ENCODE measurements at places on chromosomes 12 and 14.

GRCh38 chr12:89212339-89212771 is 139.9 kb downstream of the DUSP6 start:
- DNase-seq = peak; percentile 54

GRCh38 chr14:77589099-77589498 is 27.3 kb downstream of the SPTLC2 start:
- DNase-seq = no peak

GRCh38 chr12:46449316-46449715 is 76.7 kb upstream of the SLC38A2 start:
- no peak for DNase-seq

GRCh38 chr14:89753828-89754412 is 200.6 kb downstream of the EFCAB11 start:
- no peak for DNase-seq

GRCh38 chr14:64191756-64192155 is 102.4 kb downstream of the ESR2 start:
- DNase-seq = no peak

- DNase-seq = no peak
Observed at GRCh38 chr12:116091579-116091978, 185.9 kb downstream of the MED13L start.

DNA sequence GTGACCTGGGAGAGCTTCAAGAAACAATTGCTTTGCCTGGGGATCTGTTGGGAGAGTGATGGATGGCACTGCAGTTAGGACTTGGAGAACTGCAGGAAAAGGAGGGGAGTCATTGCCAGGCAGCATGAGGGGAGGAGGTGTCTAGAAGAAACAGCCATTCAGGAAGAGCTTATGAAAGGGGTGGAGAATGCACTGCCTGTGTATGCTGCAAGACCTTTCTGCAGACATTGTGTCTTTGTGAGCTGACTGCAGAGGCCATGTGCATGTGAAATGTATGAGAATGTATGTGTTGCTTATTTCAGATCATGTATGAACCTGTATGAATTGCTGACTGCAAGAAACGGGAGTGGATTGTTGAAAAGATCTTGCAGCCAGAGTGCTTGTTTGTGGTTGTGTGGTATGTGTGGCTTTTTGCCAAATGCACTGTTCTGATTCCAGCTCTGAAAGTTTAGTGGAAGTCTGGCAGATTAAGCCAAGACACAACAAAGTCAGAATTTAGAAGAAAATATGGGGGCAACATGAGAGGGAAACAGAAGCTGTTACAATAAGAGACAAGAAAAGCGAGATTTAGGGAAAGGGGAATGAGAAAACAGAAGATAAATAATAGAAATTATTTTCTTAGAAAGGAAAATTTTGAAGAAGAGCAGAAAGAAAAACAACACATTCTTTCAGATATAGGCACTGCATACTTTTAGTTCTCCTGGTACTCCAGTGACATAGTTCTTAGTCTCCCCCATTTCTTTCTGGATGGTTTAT is 9.8 kb upstream of the RIMKLB start:
- peak; percentile 59 for DNase-seq

DNA sequence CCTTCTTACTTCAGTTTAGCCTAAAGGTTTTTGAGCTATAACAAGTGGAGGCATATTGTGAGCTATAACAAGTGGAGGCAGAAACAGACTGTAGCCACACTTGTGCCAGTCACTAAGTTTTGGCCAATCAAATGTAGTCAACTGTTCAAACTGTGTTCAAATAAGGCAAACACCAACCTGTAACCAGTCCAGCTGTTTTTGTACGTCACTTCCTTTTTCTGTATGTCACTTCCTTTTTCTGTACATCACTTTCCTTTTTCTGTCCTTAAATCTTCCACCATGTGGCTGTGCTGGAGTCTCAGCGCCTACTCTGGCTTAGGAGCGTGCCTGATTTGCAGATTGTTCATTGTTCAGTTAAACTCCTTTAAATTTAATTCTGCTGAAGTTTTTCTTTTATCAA is 79.7 kb downstream of the FUT8 start:
- no peak for DNase-seq

DNA sequence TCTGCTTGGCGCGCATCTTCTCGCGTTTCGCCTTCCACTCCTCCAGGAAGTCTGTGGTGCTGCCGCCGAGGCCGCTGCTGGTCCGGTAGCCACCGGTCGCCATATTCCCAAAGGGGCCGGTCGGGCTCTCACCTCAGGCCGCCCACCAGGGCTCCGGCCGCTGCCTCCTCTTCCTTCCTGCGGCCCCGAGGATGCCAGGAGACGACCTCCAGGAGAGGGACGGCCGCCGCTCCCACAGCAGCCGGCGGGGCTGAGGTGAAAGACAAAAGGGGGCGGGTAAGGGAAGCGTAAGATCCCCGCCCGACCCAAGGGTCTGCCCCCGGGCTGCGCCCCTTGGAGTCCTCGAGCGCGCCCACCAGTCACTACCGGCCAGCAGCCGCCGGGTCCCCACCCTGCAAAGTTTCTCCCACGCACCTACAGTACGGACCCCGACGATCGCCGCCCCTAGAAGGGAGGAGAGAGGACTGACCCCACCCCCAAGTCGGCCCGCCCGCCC is 574 bp downstream of the PAWR start:
- no peak for DNase-seq

DNA sequence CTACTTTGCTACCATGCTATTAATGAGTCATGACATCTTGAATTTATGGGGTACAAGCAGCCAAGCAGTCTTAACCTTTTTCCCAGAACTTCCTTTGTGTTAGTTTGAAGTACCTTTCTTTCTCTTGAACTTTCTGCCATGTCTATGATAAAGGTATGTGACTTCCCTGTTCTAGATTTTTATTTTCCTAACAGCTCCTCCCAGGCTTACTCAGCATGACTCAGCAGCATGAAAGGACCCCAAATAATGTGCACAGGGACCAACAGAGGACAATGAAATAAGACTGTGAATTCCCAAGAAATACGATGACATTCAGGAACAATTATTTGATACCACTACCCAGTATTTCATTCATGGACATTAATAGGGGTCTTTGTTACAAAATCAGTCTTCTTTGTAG is 60.0 kb downstream of the TTC6 start:
- DNase-seq = peak; percentile 35

- DNase-seq = peak; percentile 77
Observed at GRCh38 chr12:106247674-106248311, at the start of gene CKAP4. TSS of gene CKAP4 (minus strand) at chr12:106248020. CDS start at chr12:106247851, 169 bp downstream.

DNA sequence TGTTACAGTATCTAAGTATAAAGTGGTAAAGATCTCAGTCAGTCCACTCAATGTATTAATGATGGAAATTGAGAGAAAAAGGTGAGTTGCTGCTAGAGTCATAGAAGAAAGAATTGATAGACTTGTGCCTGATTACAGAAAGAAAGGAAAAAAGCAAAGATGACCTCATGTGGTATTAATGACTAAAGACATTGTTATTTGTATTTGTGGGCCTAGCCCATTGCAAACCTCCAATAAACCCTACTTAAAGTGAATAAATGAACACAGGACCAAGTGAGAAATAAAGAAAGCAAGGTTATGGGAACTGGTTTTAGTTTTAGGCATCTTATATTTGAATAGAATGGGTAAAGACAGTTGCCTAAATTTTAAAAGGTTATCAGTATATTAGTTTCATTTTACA is 105.5 kb downstream of the SYT1 start:
- DNase-seq = no peak

- DNase-seq = no peak
Observed at GRCh38 chr12:46554460-46554859, 181.9 kb upstream of the SLC38A2 start.

GRCh38 chr12:132873724-132874123 is 13.7 kb downstream of the CHFR start:
- DNase-seq = no peak

DNA sequence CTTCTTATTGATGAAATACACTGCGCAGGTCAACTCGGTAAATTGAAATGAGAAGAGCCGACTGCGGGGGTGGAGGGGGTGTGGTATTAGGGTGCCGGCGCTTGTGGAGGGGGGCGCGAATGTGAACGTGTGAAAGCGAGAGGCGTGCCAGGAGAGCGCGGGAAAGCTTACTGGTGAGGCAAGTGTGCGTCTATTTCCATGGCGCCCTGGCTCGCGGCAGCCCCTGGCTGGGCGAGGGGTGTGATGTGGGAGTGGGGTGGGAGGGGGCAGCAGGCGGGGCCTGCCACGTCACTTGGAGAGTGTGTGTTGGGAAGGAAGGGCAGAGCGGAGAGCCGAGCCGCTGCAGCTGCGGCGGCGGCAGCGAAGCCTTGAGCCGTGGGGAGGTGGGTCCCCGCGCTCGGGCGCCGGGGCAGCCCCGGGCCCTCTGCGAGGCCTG is 88.8 kb downstream of the GALNT8 start:
- DNase-seq = no peak

DNA sequence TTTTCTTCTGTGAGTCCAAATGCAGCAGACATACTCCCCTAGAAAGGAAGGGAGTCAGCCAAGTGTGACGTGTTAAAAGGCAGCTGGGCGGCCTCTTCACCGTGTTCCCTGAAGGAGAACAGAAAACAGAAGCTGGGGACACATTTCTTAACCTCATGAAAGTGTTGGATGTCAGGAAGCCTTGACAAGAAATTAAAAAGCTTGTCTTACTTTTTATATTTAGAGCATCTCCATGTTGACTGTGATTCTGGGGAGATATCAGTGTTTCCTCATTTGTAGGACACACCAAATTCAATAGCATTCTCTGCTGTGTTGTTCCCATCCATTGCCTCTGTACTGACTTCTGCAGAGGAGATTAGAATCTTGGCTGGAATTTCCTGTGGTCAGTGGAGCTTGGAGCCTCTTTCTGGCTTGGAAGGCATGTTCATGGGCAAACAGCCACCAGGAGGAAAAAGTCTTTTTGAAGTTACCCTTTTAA is 93.7 kb downstream of the RMST start:
- DNase-seq = peak; percentile 61

DNA sequence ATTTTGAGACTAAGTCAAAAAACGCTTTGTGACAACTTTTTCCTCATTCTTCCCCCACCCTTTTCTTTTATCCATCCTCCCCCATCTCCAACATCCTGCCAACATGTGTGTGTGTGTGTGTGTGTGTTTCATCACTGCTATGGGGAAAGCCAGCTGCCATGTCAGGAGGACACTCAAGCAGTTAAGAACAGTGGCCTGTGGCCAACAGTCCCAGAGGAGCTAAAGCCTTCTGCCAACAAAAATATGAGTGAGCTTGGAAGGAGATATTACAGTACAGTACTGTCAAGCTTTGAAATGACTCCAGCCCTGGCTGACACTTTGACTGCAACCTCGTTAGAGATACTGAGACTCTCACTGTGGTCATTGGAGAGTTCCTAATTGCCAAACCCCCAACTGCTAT is 5.0 kb upstream of the CSRP2 start:
- no peak for DNase-seq

DNA sequence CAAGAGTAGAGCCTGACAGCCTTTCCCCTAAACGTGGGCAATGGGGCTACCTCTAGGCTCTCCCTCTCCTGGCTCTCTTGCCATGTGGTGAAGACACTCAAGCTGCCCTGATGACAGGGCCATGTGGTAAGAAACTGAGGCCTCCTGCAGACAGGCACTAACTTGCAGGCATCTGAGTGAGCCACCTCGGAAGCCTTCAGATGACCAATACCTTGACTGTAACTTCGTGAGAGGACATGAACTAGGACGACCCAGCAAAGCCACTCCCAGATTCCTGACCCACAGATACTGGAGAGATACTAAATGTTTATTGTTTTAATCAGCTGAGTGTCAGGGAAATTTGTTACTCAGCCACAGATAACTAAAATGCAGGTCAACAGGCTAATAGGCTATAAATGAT is 96.4 kb downstream of the EFCAB11 start:
- DNase-seq = no peak

DNA sequence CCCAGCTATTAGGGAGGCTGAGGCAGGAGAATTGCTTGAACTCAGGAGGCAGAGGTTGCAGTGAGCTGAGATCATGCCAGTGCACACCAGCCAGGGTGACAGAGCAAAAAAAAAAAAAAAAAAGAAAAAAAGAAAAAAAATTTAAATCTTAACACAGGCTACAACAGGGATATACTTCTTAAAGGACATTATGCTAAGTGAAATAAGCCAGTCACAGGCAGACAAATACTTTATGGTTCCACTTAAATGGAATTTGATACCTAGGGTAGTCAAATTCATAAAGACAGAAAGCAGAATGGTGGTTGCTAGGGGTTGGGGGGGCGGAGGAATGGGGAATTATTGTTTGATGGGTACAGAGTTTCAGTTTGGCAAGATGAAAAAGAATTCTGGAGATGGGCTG is 14.8 kb upstream of the PPTC7 start:
- DNase-seq = no peak

GRCh38 chr12:51505360-51506105 is 80.9 kb downstream of the SLC4A8 start:
- DNase-seq = no peak

DNA sequence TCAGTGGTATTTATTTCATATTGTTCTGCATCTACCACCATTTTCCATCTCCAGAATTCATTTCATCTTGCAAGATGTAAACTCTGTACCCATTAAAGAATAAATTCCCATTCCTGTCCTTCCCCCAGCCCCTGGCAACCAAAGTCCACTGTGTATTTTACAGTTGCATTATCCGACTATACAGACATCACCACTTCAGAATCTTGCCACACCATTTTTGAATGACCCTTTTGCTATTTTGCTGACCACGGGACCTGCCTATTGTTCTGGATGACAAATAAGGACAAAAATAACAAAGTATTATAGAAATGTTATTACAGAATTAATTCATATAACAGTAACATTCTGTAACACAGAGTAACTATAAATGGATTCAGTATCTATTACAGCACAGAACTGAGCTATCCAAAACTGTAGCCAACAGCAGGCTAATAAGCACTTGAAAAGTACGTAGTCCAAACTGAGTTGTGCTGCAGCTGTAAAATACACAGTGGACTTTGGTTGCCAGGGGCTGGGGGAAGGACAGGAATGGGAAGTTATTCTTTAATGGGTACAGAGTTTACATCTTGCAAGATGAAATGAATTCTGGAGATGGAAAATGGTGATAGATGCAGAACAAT is 61.3 kb downstream of the CDK17 start:
- no peak for DNase-seq

GRCh38 chr14:21163871-21164291 is 8.0 kb upstream of the OR5AU1 start:
- no peak for DNase-seq

GRCh38 chr14:26180221-26180620 is 417.6 kb downstream of the NOVA1 start:
- no peak for DNase-seq

GRCh38 chr12:42892702-42893551 is 303.4 kb upstream of the PRICKLE1 start:
- DNase-seq = no peak

- no peak for DNase-seq
Observed at GRCh38 chr14:89484051-89484844, 67.2 kb upstream of the FOXN3 start.

- DNase-seq = peak; percentile 2
Observed at GRCh38 chr14:21711360-21711961, 37.8 kb upstream of the OR4E1 start.
